Activated naive CD4-positive, alpha-beta T cell treated with anti-CD3 and anti-CD28 coated beads, Interleukin-2, amount 10 ng/mL, durations not matched to agents 7 days and 5 days (primary cell): ENCODE measurements at places on chromosomes 3 and 15.

DNA sequence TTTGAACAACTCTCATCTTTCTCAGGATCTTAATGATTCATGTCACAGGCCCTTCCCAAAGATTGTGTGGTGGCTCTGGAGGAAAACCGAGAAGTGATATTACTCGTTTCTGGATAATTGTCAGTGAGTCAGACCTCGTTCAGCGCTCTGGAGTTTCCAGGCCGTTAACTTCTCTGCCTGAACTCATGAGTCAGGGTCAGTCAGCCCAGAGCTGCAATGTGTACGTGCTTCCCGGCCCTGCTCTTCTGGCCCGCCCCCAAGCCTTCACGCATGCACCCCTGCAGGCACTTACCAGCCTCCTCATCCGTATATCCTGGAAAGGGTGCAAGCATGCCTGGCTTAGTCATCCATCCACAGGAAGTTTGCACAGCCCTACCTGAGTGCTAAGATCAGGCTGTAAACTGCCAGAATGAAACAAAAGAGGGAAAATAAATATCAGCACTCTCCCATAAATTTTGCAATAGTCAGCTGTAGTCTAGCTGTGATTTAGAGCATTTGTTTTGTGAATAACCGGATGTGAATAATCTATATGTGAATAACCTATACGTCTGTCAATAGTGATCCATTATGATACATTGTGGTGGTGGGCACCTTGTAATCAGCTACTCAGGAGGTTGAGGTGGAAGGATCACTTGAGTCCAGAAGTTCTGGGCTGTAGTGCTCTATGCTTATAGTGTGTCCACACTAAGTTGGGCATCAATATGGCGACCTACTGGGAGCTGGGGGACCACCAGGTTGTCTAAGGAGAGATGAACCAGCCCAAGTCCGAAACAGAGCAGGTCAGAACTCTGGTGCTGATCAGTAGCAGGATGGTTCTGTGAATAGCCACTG lies 35.3 kb upstream of the SEMA4B start:
- no peak for DNase-seq

- no peak for DNase-seq
Measured at GRCh38 chr3:11818033-11818432, 28.7 kb downstream of the TAMM41 start.

GRCh38 chr3:126958638-126959085 lies 24.3 kb upstream of the PLXNA1 start:
- DNase-seq: no peak

DNA sequence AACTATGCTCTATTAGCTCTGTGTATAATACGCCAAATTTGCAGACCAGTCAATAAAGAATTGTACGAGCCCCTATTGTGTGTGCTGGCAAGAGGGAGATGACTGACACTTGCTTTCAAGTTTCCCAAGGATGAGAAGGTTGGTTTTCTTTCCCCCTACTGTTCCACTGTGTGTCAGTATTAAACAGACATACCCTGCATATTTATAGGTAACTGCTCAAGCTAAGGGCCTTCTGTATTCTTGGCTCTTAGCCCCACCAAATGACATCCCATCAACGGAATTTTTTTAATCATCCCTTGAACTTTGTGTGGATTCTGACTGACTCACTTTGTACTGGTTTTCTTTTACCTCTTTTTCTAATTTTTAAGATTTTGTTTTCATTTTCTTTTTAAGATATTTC lies 60.6 kb upstream of the GYG1 start:
- DNase-seq: no peak

DNA sequence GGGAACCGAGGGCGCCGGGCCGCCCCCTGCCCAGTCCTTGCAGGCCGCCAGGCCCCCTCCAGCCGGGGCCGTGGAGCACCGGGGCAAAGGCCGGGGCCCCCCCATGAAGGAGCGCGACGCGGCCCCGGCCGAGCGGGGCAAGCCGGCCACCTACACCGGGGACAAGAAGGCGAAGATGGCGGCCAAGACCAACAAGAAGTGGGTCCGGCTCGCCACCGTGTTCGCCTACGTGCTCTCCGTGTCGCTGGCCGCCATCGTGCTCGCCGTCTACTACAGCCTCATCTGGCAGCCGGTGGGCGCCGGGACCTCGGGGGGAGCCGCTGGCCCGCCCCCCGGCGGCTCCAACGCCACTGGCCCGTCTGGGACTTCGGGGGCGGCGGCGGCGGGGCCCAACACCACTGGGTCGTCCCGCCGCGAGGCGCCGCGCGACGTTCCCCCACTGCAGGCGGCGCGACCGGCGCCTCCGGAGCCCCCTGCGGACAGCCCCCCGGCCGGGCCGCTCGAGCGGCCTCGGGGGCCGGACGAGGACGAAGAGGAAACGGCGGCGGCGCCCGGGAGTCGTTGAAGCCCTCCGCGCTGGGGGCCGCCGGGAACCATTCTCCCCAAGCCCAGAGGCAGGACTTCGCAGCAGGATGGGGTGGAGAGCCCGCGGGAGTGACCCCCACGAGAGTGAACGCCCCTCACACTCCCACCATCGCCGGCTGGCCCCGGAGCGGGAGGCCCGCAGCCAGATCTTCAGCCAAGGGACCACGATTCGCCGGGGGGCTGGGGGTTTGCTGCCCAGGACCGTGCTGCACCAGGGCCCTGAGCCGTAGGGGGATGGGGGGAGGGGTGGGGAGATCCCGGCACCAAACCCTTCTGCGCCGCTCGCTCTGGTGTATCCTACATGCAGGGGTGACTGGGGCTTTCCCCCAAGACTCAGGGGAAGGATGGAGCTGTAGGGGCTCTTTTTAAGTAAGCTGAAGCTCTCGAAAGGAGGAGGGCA lies 753 bp downstream of the INAFM2 start:
- DNase-seq: peak; percentile 50

DNA sequence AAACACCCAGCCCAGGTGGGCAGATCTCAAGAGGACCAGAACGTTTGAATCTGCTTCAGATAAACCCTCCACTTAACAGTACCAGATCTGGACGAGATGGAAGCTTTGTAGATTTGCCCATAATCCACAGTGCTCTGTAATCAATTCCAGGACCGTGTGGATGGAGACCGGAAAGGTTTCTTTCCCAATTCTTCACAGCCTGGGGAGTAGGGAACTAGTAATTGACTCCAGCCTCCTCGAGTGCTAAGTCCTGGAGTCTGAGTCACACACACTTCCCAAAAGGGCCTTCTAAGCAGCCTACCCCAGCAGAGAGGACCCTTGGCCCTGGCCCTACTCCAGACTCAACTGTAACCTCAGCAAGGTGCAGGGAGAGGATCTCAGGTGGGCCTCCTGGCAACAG lies 56.2 kb upstream of the TSEN2 start:
- DNase-seq: no peak

GRCh38 chr3:66588340-66588847 lies 87.6 kb upstream of the LRIG1 start:
- no peak for DNase-seq

DNA sequence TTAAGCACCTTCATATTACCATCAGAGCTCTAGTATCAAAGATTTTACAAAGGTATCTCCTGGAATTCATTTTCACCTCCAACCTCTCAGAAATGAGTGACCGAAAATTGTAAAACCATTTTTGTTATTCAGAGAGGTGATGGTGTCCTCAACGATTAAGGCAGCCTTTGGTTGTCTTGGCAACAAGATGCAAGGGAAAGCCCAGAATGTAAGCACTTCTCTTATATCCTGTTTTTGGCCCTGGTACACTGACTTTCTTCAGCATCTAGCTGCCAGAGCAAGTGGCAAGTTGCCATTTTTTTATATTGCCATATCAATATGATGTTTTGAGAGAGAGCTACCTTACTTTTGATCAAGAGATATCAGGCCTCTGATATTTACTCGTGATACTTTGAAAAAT lies 384.9 kb upstream of the NECTIN3 start:
- DNase-seq: no peak

DNA sequence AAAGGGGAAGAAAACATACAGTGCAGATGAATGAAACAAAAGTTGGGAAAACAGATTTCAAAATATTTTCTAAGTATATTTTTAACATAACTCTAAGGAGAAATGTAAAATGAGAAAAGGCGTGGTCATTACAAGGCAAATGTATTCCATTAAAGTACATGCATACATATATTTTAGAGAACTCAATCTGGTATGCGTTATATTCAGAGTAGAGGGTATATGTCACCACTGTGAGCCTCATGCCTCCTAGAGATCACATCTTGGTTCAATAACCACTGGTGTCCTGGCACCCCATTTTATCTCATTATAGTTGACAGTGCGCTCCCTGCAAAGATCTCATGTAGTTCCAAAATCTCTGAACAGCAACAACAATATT lies 77.5 kb downstream of the SMARCC1 start:
- DNase-seq: no peak

- no peak for DNase-seq
Measured at GRCh38 chr3:9217784-9218513, 31.5 kb downstream of the SRGAP3 start.

- no peak for DNase-seq
Measured at GRCh38 chr3:197432384-197433127, 123.2 kb downstream of the BDH1 start.

DNA sequence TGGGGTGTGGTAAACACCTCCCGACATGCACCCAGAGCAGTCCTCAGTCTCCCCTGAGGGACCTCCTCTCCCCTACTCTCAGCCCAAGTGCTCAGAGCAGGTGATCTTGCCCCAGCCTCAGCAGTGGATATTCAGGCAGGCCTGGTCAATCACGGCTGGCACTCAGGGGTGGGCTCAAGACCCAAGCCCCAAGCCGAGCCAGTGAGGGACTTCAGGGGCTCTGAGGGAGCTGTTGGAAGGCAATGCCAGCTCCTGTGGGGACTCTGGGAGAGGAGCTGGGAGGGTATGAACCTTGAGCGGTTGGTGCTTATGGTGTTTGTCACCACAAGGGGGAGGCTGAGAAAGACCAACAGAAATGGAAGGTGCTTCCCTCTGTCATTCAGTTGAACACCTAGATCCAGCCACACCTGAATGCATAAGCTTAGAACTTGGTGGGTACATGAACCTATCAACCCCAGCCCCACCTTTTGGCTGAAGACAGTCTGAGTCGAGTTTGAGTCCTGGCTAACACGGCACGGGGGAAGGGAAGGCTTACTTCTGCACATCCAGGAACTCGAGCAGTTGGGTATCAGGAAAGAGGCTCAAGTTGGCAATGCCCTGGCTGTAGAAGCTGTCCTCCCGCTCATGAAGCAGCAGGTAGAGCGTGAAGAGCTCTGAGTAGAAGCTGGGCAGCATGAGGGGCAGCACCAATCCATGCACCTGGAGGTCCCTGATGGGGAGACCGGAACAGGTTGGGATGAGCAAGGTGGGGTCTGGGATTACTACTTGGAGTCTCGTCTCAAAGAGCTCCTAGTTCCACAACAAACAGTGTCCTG lies 19.2 kb downstream of the ALS2CL start:
- DNase-seq: peak; percentile 22

DNA sequence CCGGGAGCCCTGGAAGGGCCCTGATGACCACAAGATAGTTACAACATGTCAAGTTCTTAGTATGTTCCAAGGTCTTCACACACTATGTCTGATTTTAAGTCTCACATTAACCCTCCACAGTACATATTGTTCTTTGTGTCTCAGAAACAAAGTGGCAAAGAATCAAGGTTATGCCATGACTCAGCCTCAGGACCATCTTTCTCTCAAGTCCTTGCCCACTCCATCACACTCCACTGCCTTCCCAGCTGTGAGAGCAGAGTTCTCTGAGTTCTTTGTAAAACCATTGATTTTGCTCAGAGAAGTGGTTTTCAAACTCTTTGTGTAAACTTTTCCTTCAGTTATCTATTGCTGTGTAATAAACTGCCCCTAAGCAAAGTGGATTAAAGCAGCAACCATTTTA lies 67.9 kb upstream of the C3orf80 start:
- no peak for DNase-seq

DNA sequence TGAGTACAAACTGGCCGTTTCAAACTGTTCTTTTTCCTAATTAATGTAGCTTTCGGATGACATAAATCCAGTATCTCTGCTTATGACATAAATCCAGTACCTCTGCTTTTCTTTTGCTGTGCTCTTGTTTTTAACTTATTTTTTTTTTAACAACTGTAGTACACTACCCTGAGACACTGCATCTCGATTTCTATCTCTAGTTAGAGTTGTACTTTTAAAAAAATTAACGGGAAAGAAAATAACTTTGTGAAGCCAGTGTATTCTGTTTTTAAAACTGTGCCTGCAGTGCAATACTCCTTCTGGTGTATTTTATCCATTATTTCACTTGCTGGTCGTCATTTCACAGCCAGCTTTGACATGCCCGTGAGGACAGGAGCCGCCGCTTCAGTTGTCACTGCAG lies 46.6 kb downstream of the ASB7 start:
- no peak for DNase-seq

GRCh38 chr3:61903074-61903473 lies 341.7 kb downstream of the PTPRG start:
- DNase-seq: no peak

GRCh38 chr3:151460228-151460627 lies 633 bp downstream of the IGSF10 start:
- no peak for DNase-seq

DNA sequence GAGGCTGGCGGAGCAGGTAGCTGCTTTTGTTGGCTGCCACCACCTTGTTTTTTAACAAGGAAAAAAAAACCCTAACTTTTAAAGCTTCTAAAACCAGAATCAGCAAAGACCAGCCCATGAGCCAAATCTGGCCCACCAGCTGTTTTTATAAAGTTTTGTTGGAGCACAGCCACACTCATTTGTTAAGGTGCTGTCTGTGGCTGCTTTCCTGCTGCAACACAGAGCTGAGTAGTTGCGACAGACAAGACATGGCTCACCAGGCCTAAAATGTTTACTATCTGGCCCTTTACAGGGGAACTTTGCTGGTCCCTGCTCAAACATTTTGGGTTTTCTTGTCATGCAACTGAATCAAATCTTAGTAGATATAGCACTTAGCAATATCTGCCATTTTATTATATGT lies 18.9 kb downstream of the EFCAB12 start:
- DNase-seq: no peak
